ENCODE measurements at places on chromosomes 16 and 17. TPM values are rescaled to one million over a fixed set of nuclear protein-coding genes. Genes with fewer than 3 reads are reported as not detected.

KRT33B gene
- not detected for total RNA-seq

TBX2 gene
- total RNA-seq = 1.3 TPM

TXNDC17 gene
- total RNA-seq = 31.0 TPM

ATP2A3 gene
- total RNA-seq = 3.8 TPM

CCL8 gene
- total RNA-seq = not detected

C1QTNF8 gene
- 0.63 TPM for total RNA-seq

TOP3A gene
- 74.2 TPM for total RNA-seq

RNF112 gene
- total RNA-seq = 47.6 TPM

CCL14 gene
- not detected for total RNA-seq

CTF1 gene
- total RNA-seq = 0.31 TPM

FOXN1 gene
- total RNA-seq = not detected

OTOP3 gene
- not detected for total RNA-seq

TP53TG3 gene
- total RNA-seq = not detected

PIRT gene
- total RNA-seq = 0.63 TPM

DOC2B gene
- 43.2 TPM for total RNA-seq

TP53TG3F gene
- total RNA-seq = not detected

NPTX1 gene
- total RNA-seq = 19.7 TPM

CA7 gene
- total RNA-seq = not detected

PPY gene
- total RNA-seq = not detected

TERB1 gene
- not detected for total RNA-seq

RAD51D gene
- total RNA-seq = 23.8 TPM

ADCY9 gene
- 13.5 TPM for total RNA-seq

RAMP2 gene
- total RNA-seq = 9.1 TPM

NDEL1 gene
- total RNA-seq = 70.7 TPM

ACOX1 gene
- 81.4 TPM for total RNA-seq

AGRP gene
- not detected for total RNA-seq

TBC1D3E gene
- total RNA-seq = not detected

GRB7 gene
- total RNA-seq = not detected

KRTAP2-3 gene
- total RNA-seq = not detected

MILR1 gene
- total RNA-seq = 1.6 TPM

PLLP gene
- 2.8 TPM for total RNA-seq

PMP22 gene
- 8.5 TPM for total RNA-seq

DPEP3 gene
- total RNA-seq = not detected

ITGB4 gene
- total RNA-seq = 2.5 TPM

TNRC6C gene
- total RNA-seq = 63.2 TPM

CFAP97D1 gene
- not detected for total RNA-seq

MYH13 gene
- total RNA-seq = not detected

STX1B gene
- 31.6 TPM for total RNA-seq

KRTAP4-4 gene
- total RNA-seq = not detected

CES5A gene
- total RNA-seq = 1.3 TPM

LRRC75A gene
- 7.5 TPM for total RNA-seq

HAS3 gene
- 9.7 TPM for total RNA-seq

KRT24 gene
- not detected for total RNA-seq

CBFA2T3 gene
- 3.8 TPM for total RNA-seq

TEDC2 gene
- total RNA-seq = 12.2 TPM

ZNF652 gene
- total RNA-seq = 41.0 TPM

NUP88 gene
- 124 TPM for total RNA-seq

CACNG5 gene
- total RNA-seq = 0.63 TPM

RCVRN gene
- 0.31 TPM for total RNA-seq

TNS4 gene
- not detected for total RNA-seq

SMIM22 gene
- total RNA-seq = not detected

CTU2 gene
- 13.8 TPM for total RNA-seq

BIRC5 gene
- total RNA-seq = 6.6 TPM

SLC13A2 gene
- total RNA-seq = not detected

DLG4 gene
- total RNA-seq = 155 TPM

MYO15A gene
- total RNA-seq = 9.4 TPM

Data from parietal lobe (tissue), 2 donors.